ENCODE measurements at places on chromosomes 5 and 9. TPM values are rescaled to one million over a fixed set of nuclear protein-coding genes. Genes with fewer than 3 reads are reported as not detected.
A peak's percentile ranks its signal among the peaks of the same experiment; 100 is the strongest.

DNA sequence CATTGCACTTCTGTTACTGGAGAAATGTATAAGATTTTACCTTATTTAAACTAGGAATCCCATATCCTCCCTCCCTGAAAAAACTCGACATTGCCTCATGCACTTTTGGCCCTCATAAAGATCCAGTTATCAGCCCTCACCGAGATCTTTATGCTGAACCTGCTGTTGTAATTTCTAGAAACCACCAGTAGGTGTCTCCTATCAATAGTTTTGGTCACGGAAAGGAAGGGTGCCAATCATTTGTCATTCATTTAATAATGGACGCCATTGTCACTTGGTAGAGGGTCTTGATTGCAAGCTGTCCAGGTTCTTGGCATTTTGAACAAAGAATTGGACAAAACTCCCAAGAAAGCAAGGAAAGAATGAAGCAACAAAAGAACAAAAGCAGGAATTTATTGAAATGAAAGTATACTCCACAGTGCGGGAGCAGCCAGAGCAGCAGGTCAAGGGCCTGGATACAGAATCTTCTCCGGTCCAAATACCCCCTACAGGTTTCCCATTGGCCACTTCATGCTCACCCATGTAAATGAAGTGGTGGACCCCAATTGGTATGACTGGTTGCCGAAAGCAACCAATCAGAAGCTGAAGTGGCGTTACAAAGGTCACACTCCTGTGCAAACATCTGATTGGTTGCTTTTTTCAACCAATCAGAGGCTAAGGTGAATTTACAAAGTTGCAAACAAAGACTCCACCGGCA is 524.3 kb downstream of the PSAT1 start:
- no peaks in the 10 kb centered on the region for H3K4me1 ChIP-seq
- peak overlapping the region; percentile 20 for H3K4me3 ChIP-seq
- H3K36me3 ChIP-seq, result no peaks in the 10 kb centered on the region
- DNase-seq, result no peak

DNA sequence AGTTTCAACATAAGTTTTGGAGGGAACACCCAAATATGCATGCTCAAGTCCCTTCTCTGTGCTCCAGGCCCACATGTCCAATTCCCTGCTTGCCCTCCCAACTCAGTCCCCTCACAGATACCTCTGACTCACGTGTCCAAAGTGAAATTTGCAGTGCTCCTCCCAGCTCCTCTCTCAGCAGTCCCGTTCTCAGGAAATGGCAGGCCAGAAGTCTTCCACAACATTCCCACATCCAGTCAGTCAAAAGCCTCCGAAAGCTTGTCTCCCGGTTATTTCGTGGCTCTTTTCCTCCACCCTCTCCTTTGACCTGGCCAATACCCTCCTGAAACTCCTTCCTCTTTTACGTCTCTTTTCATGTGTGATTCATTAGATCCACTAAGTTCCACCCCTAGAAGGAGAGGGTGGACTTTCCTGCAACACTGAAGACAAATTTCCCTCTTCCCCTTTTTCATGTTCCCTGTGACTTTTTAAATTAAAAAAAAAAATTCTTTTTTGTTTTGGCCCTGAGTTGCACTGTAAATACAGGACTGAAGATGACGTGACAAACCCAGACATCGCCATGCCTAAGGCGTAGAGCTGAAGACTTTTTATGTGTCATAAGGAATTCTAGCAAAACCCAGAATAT is 12.8 kb upstream of the MGAT1 start:
- H3K36me3 ChIP-seq, result no peaks in the 10 kb centered on the region
- H3K4me1 ChIP-seq, result peaks cover 30% of the 10 kb centered on the region
- H3K27ac ChIP-seq, result no peak overlapping the region
- H3K27me3 ChIP-seq, result no peaks in the 10 kb centered on the region
- no peak for DNase-seq
- no peak overlapping the region for H3K4me3 ChIP-seq

ANKRD33B gene
- total RNA-seq, result 4.1 TPM

RPL12 gene
- 1,776 TPM for total RNA-seq

- no peaks in the 10 kb centered on the region for H3K27me3 ChIP-seq
- H3K4me1 ChIP-seq, result no peaks in the 10 kb centered on the region
- no peak for DNase-seq
- H3K36me3 ChIP-seq, result no peaks in the 10 kb centered on the region
- H3K4me3 ChIP-seq, result no peak overlapping the region
Observed at GRCh38 chr9:18208166-18209059, 265.5 kb upstream of the ADAMTSL1 start.

DNA sequence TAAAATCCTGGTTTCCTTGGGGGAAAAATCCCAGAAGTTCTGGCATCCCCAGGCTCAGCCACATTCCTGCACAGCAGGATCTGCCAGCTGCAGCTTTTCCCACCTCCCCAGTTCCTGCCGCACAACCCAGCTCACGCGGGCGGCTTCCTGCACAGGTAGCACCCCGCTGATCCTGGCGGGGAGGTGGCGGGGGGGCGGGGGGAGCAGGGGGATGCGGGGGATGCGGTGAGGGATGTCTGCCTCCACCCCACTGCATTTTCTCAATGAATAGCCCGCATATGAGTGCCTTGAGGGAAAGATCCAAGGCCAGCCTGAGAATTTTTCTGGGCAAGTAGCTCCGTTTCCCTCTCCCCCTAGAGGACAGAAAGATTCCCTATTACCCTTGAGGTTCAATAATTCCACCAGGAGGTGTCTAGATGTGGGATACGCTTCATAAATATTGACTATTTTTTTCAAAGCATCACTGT is 21.1 kb downstream of the GFPT2 start:
- H3K4me3 ChIP-seq, result no peak overlapping the region
- no peak overlapping the region for H3K27ac ChIP-seq
- H3K36me3 ChIP-seq, result no peaks in the 10 kb centered on the region
- no peak for DNase-seq
- peaks cover 46% of the 10 kb centered on the region for H3K27me3 ChIP-seq

GRCh38 chr9:86778761-86779160 is 168.5 kb downstream of the GAS1 start:
- H3K36me3 ChIP-seq, result no peaks in the 10 kb centered on the region
- H3K27me3 ChIP-seq, result no peaks in the 10 kb centered on the region
- H3K27ac ChIP-seq, result no peak overlapping the region
- H3K4me1 ChIP-seq, result no peaks in the 10 kb centered on the region
- H3K4me3 ChIP-seq, result no peak overlapping the region
- DNase-seq, result no peak

DNA sequence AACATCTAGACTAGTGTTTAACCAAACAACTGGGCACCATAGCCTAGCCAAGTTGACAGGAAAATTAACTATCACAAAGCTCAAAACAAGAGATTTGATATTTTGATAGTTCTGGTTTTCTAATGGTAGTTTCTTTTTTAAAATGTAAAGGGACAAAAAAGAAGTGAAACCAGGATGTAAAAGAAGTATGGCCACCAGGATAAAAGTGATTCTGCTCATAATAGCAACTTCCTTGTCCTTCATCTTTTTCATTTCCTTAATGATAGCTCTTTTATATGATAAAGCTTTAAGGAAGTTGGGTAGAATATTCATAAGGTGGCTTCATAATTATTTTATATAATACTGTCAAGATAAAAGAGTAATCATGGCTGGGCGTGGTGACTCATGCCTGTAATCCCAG is 139.1 kb downstream of the BASP1 start:
- H3K4me3 ChIP-seq, result no peak overlapping the region
- H3K36me3 ChIP-seq, result no peaks in the 10 kb centered on the region
- no peak for DNase-seq
- no peaks in the 10 kb centered on the region for H3K27me3 ChIP-seq

RC3H2 gene
- total RNA-seq, result 59.8 TPM

DNA sequence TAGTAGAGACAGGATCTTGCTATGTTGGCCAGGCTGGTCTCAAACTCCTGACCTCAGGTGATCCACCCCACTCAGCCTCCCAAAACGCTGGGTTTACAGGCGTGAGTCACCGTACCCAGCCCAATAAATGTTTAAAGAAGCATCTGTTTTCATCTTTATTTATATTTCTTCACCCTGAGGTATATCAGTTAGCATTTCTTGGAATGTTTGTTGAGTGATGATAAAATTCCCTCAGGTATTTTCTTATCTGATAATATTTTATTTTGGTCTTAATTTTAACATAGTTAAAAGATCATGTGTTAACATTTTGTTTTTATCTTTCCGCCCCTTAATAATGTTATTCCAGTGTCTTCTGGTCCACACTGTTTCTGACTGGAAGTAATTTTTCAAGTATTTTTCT is 839.6 kb upstream of the CDH10 start:
- no peaks in the 10 kb centered on the region for H3K36me3 ChIP-seq
- no peak overlapping the region for H3K4me3 ChIP-seq
- H3K27me3 ChIP-seq, result no peaks in the 10 kb centered on the region
- no peak overlapping the region for H3K27ac ChIP-seq
- H3K4me1 ChIP-seq, result no peaks in the 10 kb centered on the region

LRRC19 gene
- total RNA-seq, result not detected

PNPLA7 gene
- total RNA-seq, result 15.6 TPM

GRCh38 chr9:130846487-130847305 is 11.6 kb downstream of the ABL1 start:
- H3K4me3 ChIP-seq, result no peak overlapping the region
- H3K27ac ChIP-seq, result no peak overlapping the region
- no peaks in the 10 kb centered on the region for H3K27me3 ChIP-seq
- H3K36me3 ChIP-seq, result no peaks in the 10 kb centered on the region

DNA sequence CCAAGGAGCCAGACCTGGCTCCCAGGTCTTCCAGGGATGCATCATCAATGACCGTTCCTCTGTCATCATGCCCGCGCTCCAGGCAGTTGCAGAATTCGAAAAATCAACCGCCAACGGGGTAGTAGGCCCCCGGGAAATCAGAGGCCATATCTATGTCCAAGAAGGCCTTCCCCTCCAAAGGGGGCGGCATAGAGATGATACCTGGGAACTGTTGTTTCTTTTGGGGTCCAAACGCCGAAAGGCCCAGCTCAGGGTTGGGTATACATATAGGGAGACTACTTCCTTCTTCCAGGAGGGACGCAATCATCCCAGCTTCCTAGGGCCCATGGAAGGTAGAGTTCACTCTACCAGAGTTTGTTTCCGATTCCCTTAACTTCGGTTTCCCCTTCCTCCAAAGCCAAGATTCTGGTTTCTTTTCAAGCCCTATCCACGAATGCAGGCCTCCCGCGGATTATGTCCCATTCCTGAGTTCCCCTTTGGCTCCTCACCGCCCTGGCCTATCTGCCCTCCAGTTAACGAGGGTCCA is 754 bp downstream of the DCAF12 start:
- no peaks in the 10 kb centered on the region for H3K36me3 ChIP-seq
- H3K27me3 ChIP-seq, result no peaks in the 10 kb centered on the region
- no peak for DNase-seq
- H3K4me3 ChIP-seq, result peak overlapping the region; percentile 85
- peaks cover 32% of the 10 kb centered on the region for H3K4me1 ChIP-seq
- peak overlapping the region; percentile 89 for H3K27ac ChIP-seq

FBXL7 gene
- not detected for total RNA-seq

DNA sequence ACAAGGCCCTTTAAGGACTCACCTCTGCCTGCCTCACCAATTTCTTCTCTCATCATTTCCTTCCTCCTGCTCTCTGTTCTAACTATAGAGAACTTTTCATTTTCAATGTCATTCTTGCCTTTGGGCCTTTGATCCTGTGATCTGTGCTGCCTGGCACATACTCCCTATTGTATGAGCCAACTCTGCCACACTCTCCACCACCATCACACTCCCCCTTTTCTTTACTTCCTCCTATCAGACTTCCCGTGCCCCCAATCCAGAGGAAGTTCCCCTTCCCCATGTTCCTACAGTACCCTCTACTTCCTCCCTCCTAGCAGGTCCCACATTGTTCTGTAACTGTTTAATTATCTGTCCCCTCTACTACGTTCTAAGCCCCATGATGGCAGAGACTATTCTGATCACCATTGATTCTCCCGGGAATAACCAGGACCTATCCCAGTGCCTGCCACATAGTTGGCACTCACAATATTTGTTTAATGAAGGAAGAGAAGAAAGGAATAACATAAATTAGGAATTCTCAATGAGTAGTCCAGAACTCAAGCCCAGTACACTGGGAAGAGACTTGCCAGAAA is 27.5 kb downstream of the ADAM19 start:
- no peak overlapping the region for H3K4me3 ChIP-seq
- DNase-seq, result no peak
- H3K27me3 ChIP-seq, result no peaks in the 10 kb centered on the region
- H3K27ac ChIP-seq, result peak overlapping the region; percentile 33
- H3K36me3 ChIP-seq, result no peaks in the 10 kb centered on the region

PTGDS gene
- total RNA-seq, result 26.4 TPM

- H3K36me3 ChIP-seq, result no peaks in the 10 kb centered on the region
- H3K4me1 ChIP-seq, result no peaks in the 10 kb centered on the region
- DNase-seq, result no peak
- H3K4me3 ChIP-seq, result no peak overlapping the region
- H3K27ac ChIP-seq, result no peak overlapping the region
Observed at GRCh38 chr9:107929443-107929842, 439.9 kb upstream of the KLF4 start.

DNA sequence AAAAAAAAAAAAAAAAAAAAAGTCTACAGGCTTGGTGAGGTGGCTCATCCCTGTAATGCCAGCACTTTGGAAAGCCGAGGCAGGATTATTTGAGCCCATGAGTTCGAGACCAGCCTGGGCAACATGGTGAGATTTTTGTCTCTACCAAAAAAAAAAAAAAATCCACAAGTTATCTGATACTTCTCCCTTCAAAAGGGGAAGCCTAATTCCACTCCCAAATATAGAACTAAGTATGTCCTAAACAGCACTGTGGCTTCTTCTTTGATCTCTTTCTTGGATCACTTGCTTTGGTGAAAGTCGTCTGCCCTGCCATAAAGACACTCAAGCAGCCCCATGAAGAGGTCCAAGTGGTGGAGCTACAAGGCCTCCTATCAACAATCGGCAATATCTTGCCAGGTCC is 18.8 kb upstream of the STING1 start:
- H3K27ac ChIP-seq, result no peak overlapping the region
- no peaks in the 10 kb centered on the region for H3K27me3 ChIP-seq
- no peaks in the 10 kb centered on the region for H3K36me3 ChIP-seq
- no peaks in the 10 kb centered on the region for H3K4me1 ChIP-seq
- DNase-seq, result no peak

DNA sequence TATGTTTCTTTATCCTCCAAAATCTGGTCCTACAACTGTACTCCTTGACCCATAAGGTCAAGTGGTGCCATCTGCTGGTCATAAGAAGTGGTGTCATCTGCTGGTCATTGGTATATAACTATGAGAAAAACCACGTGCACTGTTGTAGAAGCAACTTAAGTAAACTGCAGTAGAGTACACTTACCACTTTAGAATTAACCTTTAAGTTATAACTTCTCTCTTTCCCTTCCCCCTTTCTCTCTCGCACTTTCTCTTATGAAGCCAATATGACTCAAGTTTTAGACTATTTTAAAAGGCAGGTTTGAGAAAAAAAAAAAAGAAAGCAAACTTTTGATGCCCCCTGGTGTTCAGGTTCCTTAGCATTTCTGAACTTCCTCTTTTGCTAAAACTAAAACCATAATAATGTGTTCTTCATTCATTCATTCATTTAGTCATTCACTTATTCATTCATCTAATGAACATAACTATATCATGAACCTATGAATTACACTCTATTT is 12.8 kb upstream of the MTAP start:
- no peak overlapping the region for H3K27ac ChIP-seq
- no peaks in the 10 kb centered on the region for H3K4me1 ChIP-seq
- peaks cover 3% of the 10 kb centered on the region for H3K27me3 ChIP-seq
- peak; percentile 12 for DNase-seq
- H3K36me3 ChIP-seq, result no peaks in the 10 kb centered on the region
